Caco-2 (cell line): ENCODE measurements at places on chromosomes 7 and 10. TPM values are rescaled to one million over a fixed set of nuclear protein-coding genes. Genes with fewer than 3 reads are reported as not detected.
A peak's percentile ranks its signal among the peaks of the same experiment; 100 is the strongest.

PAOX gene
- total RNA-seq = 6.7 and 7.3 TPM in 2 replicates

MACC1 gene
- total RNA-seq = 87.7 and 96.7 TPM in 2 replicates

DKK1 gene
- total RNA-seq = 1,709 and 1,866 TPM in 2 replicates

UCMA gene
- total RNA-seq = not detected in 2 replicates

MICALL2 gene
- total RNA-seq = 14.7 and 15.4 TPM in 2 replicates

AMPH gene
- not detected in 2 replicates for total RNA-seq

GRCh38 chr10:79005126-79005810, 63.5 kb upstream of the ZMIZ1 start:
- no peak for DNase-seq

DNA sequence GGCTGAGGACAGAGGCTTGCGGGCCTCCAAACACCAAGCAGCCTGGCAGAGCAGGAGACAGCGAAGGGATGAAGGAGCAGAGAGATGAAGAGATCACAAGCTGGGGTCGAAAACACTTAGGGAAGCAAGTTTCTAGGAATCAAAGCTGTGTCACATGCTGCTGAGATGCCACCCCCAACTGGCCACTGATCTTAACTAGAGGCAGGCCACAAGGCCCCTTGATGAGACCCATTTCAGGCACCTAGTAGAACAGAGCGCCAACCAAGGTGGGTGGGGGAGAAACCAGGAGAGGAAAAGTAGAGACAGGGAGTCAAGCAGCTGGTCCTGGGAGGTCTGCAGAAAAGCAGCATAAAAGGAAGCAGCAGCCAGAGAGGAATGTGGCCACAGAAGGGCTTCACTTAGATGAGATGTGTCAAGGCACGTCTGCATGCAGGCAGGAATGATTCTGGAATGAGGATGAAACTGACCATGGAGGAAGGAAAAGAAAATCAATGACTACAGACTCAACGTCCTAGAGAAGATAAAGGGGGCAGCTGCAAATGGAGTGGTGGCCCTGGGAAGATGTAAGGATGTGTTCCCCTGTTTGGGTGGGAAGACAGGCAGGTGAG, 85.0 kb upstream of the DDC start:
- DNase-seq = no peak

DNA sequence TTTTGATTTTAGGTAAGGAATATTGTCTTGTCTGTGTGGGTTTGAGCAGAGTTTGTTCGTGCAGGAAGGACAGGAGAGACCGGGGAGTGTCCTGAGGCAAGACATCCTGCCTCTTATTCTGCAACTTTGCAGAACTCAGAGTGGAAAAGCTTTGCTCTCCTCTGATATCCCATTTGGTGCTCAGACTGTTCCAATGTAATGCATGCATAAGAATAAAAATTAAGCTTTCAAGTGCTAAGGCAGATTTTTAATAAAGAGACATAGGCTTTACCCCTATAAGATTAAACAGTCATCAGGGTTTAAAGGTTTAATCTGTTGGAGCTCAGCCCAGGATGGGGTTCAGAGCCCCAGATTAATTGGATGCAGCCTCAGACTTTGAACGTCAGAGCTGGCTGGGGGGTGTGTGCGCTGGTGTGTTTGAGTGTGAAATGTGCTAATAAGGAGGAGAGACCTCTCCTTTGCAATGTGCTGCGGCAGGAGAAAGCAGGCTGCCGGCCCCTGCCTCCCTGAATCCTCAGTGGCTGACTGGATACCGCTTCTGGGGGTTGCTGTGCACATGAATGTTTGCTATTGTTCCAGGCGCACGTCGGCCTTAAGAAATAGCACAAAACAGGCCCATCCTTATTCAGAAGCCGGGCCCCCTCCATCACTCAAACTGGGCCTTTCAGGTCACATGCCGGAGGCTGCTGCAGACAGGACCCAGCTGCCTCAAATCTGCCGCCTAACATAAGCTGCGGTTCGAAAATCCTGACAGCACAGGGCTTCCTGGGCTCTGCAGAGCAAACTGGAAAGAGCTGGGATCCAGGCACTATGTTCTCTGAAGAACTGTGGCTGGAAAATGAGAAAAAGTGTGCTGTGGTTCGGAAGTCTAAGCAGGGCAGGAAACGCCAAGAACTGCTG, 84.1 kb upstream of the PRR15 start:
- DNase-seq = no peak

GRCh38 chr7:70237831-70238575, 639.7 kb downstream of the AUTS2 start:
- DNase-seq = no peak

- no peak for DNase-seq
These were observed 2.7 kb upstream of the JCAD start for GRCh38 chr10:30062090-30062489.

DNA sequence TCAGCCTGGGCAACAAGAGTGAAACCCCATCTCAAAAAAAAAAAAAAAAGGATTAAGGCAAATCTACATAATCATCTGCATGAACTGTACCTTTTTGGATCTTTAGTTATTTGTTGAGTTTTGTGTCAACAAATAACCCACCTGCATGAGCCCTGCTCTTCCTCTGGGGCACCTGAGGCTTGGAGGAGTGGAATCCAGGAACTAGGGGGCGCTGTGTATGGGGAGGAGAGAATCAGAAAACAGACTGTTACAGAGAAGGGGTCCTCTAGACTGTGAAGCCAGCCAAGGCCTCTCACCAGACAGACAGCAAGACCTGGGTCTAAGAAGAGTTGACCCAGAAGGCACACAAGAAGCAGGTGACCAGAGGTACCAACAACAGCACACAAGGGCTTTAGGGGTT, 682.8 kb upstream of the NRP1 start:
- DNase-seq = no peak

- peak; percentile 82 for DNase-seq
These were observed 125.6 kb upstream of the TNRC18 start for GRCh38 chr7:5549096-5549763.

DNA sequence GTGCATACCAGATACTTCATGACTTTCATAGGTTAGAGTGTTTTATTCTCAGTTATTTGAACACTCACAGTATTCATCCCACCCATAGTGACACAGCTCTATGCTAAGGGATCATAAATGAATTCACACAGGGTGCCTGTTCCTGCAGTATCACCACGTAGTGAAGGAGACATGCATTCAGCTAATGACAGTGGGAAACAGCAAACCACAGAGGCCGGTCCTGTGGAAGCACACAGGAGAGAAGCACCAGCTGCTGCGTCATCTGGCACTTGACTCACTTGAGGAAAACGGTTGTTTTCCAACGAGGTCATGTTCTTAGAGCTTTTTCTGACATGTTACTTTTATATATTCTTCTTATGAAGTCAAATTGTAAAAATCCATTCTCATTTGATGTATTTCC, 73.0 kb downstream of the UBE3C start:
- no peak for DNase-seq

DNA sequence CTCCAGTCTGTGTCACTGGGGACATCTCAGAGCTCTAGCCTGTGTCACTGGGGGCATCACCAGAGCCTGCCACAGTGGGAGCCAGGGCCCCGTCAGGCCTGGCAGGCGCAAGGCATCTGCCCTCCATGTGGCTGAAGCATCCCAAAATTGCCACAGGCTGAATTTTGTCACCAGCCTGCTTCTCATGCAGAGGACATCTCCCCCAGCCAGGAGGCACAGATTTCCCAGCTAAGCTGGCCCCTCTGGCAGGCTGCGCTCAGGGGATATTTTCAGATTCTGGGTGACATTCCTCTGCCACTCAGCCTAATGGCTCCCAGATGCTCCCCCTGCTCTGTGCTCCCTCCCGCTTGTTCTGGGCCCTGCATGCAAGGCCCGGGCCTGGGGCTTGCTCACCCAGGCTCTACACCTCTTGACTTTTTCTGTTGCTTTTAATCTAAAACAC, 64.6 kb downstream of the COL13A1 start:
- no peak for DNase-seq
